Cortex of kidney (tissue), 1 donor: ENCODE measurements at places on chromosomes 2 and 18.

- DNase-seq, result no peak
These were observed 29.7 kb downstream of the ZNF804A start for GRCh38 chr2:184628051-184628450.

- DNase-seq, result no peak
These were observed 93.0 kb downstream of the DPP4 start for GRCh38 chr2:161980976-161981375.

DNA sequence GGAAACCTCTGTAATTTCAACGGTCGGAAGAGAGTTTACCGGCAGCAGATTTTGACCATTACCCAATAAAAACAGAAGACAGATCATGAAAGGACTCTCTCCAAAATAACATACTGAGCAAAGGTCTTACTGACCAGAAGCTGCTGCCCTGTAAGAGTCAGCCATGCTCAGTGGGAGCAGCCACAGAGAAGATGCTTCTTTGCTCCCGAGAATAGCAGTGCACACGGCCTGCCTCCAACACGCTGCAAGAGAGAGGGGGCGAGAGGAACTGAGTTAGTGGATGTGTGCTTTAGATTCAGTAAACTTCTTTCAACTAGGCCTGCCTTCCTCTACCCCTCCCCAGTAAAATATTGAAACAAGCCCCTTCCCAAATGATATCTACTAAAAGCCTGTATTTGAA, 103.7 kb downstream of the NCK2 start:
- DNase-seq, result no peak

- no peak for DNase-seq
These were observed 14.5 kb downstream of the TMEM247 start for GRCh38 chr2:46493971-46494250.

DNA sequence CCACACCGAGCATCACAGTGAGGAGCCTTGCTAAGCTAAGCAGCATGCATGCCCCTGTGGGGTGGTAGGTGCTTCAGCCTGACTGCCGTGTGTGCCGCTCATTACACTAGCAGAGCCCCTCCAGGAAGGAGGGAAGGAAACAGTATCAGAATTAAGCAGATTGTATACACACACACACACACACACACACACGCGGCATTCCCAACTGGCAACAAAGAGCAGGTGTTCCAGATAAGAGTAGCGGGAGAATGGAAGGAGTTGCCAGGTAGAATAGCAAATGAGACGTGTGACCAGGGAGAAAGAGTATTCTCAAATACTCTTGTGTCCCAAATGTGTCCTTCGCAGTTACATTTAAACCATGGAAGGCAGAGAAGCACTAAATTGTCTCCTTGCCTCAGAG, 47.6 kb upstream of the TTC39C start:
- no peak for DNase-seq

DNA sequence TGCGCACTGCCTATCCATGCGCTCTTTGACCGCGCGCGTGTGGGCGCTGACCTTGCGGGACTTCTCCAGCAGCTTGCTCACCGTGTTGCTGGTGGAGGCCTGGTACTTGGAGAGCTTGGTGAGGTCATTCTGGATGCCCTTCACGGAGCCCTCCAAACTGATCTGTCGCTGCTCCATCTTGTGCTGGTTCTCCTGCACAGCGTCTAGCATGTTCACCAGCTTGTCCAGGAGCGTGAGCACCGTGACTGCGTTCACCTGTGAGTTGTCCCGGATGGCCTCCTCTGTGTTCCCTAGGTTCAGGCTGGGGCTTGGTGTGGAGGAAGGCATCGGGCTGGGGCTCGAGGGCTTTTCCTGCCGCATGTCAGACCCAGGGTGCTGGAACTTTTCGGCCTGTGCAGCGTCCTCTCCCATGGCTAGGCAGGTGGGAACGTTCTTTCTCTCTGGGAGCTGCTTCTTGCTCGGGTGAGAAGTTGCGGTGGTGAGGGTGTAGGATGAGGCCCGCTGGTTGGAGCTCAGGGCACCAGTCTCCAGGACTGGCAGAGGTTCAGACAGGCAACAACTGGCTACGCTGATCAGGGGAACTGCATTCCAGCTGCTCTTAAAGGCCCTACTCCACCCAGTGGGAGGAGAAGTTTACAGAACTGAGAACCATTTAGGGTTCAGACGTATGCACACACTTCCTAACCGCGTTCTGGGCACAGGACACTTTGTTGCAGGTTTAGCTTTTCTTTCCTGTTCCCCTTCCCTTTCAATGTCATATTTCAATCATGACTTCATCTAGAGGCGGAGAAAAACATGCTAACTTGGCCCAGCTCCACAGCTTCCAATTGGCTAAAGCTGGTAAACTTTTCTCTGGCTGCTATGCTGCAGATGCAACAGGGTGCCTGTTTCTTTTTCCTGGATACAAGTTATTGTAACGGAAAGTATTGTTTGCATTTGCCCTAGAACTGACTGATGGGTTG, at the start of gene CAVIN2:
CAVIN2 (minus strand) TSS at position 574 of the 962 bp plus-strand sequence; CDS start at position 411, 163 bp downstream.
- DNase-seq, result no peak

GRCh38 chr2:99404039-99404796, 67.0 kb downstream of the EIF5B start:
- no peak for DNase-seq

DNA sequence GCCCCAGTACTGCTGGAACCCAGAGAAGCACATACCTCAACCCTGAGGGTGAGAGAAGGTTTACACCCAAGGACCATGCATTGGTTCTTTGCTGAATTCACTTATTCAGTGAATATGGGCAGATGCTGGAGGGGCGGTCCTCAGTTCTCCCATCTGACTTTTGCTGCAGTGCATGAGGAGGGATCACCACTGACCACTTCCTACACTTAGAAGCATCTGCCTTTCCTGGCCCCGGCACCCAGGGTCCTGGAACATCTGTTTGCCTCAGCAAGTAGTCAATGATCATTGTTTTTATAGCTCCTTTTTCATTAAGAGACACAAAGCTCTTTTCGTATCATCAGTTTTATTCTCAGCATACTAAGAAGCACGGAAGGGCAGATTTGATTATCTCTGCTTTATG, 211.4 kb downstream of the SH3RF3 start:
- DNase-seq, result no peak

DNA sequence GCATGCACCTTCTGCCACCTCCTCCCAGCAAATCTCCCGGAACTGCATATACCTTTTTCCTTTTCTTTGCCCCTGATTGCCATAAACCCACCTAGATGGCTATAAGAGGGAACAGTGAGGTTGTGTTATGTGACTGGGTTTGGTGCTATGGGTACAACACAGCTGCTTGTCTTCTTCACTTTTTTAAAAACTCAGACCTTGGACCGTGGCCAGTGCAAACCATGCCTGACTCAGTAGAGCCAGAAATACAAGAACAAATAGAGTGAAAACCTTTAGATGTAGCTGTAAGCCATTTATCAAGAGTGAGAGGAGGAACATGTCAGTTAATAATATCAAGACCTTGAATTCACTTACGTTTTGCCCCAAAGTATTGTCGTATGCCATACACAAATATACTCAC, 267.4 kb upstream of the CHAC2 start:
- no peak for DNase-seq

DNA sequence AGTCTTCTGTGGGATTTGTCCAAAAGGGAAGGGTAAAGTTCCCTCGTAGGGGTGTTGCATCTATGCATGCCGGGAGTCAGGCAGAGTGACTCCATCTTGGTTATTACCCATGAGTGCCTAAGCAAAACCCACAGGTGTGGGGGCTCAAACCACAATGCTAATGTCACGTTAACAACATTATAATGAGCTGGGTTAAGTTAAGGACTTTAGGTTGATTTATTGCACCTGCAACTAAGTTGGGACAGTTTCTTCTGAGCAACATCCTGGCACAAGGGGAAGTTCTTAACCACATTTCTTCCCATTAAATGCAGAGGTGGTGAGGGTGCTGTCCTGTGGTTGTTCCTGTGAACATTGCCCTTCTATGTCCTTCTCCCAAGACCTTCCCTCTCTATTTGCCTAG, 1596.8 kb upstream of the SLC39A10 start:
- no peak for DNase-seq

DNA sequence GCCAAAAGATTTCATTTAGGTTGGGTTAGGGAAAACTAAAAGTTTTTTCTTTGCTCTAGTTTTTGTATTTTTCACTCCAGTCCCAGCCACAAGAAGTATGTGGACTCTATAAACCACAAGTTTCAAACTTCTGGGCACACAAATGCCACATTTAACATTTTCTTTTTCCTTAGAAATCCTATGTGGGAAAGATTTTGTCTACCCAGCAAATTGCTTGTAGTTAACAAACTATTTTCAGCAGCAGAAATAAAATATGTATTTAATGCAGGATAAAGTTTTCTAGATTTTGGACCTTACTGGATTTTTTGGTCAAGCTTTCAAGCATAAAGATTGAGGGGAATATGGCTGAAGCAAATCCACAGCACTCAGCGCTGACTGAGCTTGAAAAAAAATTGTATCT, 9.1 kb downstream of the ERICH2 start:
- DNase-seq, result no peak

- no peak for DNase-seq
These were observed 207.0 kb downstream of the LDLRAD4 start for GRCh38 chr18:13425357-13426091.

GRCh38 chr2:18740474-18740881, 151.1 kb upstream of the NT5C1B start:
- no peak for DNase-seq

- no peak for DNase-seq
These were observed 17.7 kb upstream of the CYP1B1 start for GRCh38 chr2:38093527-38094165.

DNA sequence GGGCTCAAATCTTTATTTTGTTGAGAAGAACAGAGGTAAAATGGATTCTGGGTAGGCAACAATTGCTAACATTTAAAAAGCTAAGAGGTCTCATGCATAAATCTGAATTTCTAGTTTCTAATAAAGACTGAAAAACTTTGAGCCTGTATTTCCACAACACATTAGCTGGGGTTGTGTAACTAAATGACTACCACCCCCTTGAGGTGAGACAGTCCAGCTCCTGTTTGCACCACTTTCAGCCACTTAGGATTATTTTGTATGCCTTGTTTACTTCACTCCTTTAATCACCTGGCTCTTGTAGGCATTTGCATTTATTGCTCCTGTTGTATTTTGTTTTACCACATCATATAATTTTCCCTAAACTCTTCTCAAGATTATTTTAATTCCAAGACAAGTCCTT, 376.6 kb downstream of the PTH2R start:
- DNase-seq, result no peak

DNA sequence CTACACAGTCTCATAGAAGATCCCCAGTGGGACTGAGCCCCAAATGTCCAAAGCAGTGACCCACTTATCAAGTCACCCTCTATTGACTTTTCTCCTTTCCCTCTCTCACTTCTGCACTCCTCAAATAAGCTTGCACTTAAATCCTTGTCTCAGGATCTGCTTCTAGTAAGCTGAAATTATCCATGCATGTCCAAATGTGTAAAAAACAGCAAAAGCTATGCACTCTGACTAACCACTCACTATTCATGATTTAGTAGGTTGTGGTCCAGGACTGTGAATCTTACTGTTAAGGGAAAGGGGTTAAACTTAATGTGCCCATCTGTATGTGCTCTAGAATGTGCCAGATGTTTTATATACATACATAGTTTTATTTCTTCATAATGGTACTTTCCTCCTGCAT, 115.4 kb downstream of the SCG2 start:
- no peak for DNase-seq

- no peak for DNase-seq
These were observed 82.2 kb downstream of the CHRNA1 start for GRCh38 chr2:174682007-174682577.

- DNase-seq, result no peak
These were observed 157.1 kb downstream of the COL6A3 start for GRCh38 chr2:237256887-237257286.

DNA sequence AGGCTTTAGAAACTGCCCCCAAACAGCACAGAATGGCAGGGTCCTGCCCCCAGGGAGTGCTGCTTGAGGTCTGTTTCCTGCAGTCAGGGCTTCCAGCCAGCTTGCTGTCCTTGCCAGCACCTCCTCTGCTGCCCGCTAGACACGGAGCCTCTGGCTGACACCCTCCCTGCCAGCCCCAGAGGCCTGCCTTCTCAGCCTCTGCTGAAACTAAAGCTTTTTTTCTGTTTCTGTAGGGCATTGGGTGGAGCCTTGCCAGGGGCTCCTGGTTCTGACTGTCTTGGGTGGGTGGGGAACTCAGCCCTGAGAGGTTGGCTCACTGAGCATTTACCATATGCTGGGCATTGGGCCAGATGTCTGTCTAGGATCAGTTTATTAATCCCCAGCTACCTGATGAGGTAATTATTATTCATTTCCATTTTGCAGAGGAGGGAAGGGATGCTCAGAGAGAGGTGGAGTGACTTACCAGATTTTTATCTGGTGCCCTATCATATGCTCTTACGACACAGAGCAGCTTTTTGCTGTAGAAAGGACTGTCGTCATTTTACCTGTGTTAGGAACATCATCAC, 35.4 kb downstream of the INPP4A start:
- no peak for DNase-seq

DNA sequence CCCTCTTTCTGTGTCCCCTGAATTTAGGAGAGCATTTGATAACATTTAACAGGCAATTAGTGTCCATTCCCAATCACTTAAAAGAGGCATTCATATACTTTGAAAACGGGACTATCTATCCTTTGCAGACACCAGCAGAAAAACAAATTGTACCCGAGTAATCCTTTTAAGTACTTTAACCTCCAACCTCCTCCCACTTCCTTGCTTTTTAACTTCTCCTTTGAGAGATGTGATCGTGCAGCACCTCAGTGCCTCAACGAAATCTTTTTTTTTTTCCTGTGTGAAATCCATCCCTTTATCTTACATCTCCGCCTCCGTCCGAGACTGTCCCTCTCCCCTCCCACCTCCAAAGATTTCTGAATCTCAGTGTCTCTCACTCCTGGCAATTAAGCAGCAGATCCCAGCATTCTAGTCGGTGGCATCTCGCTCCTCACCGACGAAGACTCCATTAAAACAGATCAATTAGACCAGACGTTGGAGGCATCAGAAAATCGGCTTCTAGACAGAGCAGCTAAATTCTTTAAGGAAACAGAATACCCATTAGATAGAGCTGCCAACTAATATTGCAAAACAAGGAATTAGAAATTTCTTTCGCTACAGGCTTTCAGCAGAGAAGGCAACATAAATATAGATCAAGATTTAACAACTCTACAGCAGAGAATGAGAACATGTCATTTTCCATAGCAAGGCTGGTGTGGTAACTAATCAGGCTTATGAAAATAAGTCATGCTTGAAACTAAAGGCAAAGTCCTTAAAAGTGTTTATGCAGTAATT, 1.9 kb upstream of the TMEFF2 start:
- DNase-seq, result no peak

- DNase-seq, result no peak
These were observed 4.6 kb downstream of the MBP start for GRCh38 chr18:77127769-77128671.

- DNase-seq, result no peak
These were observed 25.9 kb downstream of the MLPH start for GRCh38 chr2:237512774-237513466.
